ENCODE measurements at places on chromosomes 5 and 9. TPM values are rescaled to one million over a fixed set of nuclear protein-coding genes. Genes with fewer than 3 reads are reported as not detected.

- H3K4me3 ChIP-seq = no peak overlapping the region
- H3K4me1 ChIP-seq = no peaks in the 10 kb centered on the region
- no peaks in the 10 kb centered on the region for H3K36me3 ChIP-seq
- no peaks in the 10 kb centered on the region for H3K27me3 ChIP-seq
- no peak overlapping the region for H3K27ac ChIP-seq
These were observed 17.5 kb upstream of the CCDC192 start for GRCh38 chr5:127685662-127686061.

DNA sequence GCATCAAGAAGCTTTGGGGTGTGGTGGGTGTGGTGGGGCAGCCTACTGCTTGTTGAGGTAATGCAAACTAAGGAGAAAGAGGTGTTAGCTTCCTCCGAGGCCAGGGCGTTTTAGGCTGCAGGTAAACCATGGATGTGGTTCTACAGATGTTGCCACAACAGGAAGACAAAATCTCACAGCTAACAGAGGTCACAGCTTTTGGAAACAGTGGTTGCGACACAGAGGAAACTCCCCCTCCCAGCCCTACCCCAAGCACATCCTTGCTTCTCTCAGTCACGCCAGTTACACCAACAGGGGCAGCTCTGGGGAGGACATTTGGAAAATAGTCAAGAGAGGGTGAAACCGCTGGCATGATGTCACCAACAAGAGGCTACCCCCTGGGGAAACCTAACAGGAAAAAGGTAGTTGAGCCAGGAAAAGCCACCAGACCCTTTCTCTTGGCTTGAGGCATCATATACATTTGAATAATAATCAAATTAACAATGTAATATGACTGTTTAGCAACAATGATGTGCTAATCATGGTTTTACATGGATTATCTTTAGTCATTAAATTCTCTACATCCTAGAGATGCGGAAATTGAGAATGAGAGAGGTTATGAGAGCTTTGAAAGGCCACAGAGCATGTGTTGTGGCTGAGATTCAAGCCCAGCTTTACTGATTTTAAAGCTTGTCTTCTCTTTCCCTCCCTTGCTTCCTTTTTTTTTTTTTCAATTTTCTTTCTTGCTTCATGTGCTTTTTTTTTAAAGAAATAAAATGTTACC, 82.2 kb upstream of the IL12B start:
- DNase-seq = no peak
- no peak overlapping the region for H3K4me3 ChIP-seq
- no peaks in the 10 kb centered on the region for H3K4me1 ChIP-seq
- no peaks in the 10 kb centered on the region for H3K36me3 ChIP-seq
- no peak overlapping the region for H3K27ac ChIP-seq

DNA sequence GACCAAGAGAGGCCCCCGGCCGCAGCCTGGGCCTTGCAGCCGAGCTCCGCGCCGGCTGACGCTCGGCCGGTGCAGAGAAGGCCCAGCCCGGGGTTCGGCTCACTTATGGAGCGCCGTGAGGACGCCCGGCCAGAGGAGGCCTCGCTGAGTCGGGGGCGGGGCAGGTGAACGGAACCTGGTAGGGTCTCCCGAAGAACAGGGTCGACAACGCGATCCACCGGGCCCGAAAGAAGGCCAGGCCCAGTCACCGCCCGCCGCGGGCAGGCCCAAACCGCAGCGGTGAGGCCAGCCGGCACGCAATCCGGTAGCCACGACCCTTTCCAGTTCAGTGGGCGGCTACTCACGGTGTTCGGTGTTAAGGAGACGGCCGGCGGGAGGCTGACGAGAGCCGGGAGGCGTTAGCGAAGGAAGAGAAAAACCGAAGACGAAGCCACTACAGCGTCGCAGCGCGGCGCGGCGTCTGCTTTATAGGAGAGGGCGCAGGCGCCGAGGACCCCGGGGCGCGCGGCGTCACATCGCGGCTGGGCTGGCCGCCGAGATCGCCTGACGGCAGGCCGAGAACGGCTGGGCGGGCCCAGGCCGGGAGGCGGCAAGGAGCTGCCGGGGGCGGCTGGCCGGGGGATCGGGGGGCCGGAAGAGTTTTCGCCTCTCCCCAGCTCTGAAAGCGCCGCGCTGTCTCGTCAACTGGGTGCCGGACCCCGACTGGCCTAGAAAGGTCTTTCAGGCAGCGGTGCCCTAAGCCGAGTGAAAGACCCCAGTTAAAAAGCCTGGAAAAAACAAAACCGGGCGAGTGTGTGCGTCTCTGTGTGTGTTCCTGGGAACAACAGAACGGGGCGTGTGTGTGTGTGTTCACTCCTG, at the start of gene SKP1:
TSS of gene SKP1 (minus strand) at position 440 of the 858 bp plus-strand sequence. CDS start 2,928 bp downstream, outside the sequence.
- no peaks in the 10 kb centered on the region for H3K27me3 ChIP-seq
- H3K27ac ChIP-seq = peak within 1 kb of the TSS; percentile 94
- peaks cover 13% of the 10 kb centered on the region for H3K36me3 ChIP-seq
- H3K4me1 ChIP-seq = no peaks in the 10 kb centered on the region

Gene FCN1
- not detected for total RNA-seq

Measured in IMR-90 (cell line).